ENCODE measurements at places on chromosomes 16 and 17.

GRCh38 chr17:20784100-20784665, 204.7 kb downstream of the CDRT15L2 start:
- DNase-seq = no peak

- DNase-seq = no peak
These were observed 45.5 kb downstream of the CYTH1 start for GRCh38 chr17:78736526-78737079.

- no peak for DNase-seq
These were observed at the start of gene QPRT for GRCh38 chr16:29678691-29679267. QPRT (plus strand) TSS chr16:29679180; CDS start chr16:29679198, 18 bp downstream.

- DNase-seq = no peak
These were observed 3.7 kb downstream of the TMC8 start for GRCh38 chr17:78133971-78134898.

All from stimulated activated CD4-positive, alpha-beta T cell treated with anti-CD3 and anti-CD28 coated beads, TNF-alpha, amount 100 ng/mL, for 24 hours (primary cell).